ENCODE measurements at places on chromosomes 3 and 15. TPM values are rescaled to one million over a fixed set of nuclear protein-coding genes. Genes with fewer than 3 reads are reported as not detected.

The FOXB1 gene
- total RNA-seq, result not detected

DNA sequence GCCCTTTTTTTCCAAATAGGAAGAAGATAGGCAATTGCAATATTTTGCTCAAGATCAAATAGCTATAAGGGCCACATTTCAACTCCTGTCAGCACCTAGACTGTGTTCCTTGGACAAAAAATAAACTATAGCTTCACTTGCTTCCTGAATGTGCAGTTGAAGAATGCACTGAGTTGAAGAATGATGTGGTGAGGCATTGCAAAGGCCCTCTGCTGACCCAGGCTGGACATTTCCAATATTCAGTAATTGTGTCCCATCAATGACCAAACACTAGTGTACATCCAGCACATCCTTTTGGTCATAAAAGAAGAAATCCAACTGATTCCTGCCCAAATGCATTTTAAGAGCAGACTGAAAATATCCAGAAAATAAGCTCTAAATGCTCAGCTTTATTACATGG, 424.8 kb upstream of the TGFBR2 start:
- no peak for DNase-seq

- no peak for DNase-seq
Measured at GRCh38 chr3:186049001-186049400, 59.9 kb downstream of the ETV5 start.

DNA sequence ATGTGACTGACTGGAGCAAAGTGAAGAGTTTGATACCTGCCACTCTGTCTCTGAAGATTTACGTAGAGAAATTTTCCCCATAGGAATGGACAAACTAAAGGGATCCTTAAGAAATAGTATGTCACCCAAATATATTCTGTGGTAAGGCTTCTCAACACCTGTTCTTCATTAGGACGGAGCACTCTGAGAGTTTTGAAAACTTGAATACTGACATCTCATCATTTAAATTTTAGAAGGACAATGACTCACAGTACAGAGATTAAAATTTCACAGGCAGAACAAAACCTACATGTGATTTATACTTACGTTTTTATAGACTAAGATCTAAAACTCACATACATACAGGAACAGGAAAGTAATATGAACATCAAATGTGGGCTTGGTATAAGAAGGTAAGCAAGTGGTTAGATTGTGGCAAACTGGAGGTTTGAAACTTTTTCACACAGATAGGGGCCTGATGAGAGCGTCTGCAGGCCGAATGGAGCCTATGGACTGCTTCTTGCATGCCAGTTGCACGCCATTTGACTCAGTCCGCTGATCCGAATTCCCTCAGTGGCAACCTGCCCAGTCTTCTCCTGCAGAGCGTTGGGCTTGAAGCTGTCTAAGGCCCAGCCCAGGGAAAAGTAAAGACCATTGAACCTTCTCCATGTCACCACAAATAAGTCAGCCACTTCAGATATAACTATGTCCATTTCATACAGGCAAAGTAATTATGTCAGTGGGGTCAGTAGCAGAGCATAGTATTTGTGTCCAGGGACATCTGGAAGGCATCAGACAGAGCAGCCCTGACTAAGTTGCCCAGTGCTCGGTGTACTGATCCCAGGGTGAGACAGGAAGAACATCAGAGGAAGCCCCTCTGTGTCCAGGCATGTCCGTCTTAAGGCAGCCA, 45.7 kb downstream of the ZBTB38 start:
- DNase-seq, result no peak

DNA sequence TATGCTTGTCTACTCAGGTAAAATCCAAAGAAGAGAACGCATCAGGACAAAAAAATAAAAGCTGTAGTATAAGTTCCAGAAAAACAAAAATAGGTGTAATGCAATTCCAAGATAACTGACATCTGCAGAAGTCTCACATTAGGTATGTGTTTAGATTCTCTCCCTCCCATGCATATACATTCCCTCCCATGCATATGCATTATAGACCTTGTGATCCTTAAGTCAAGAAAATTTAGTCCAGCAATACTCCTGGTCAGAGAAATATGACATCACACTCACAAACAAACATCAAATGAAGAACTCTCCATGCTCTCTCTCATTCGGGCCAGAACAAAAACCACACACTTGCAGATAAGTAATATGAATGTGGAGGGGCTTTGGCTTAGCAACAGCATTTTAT, 25.3 kb upstream of the STRIT1 start:
- no peak for DNase-seq

- DNase-seq, result no peak
Measured at GRCh38 chr15:90591524-90591923, 61.8 kb downstream of the CRTC3 start.

GRCh38 chr3:175326041-175326440, 466.9 kb downstream of the NAALADL2 start:
- DNase-seq, result no peak

DNA sequence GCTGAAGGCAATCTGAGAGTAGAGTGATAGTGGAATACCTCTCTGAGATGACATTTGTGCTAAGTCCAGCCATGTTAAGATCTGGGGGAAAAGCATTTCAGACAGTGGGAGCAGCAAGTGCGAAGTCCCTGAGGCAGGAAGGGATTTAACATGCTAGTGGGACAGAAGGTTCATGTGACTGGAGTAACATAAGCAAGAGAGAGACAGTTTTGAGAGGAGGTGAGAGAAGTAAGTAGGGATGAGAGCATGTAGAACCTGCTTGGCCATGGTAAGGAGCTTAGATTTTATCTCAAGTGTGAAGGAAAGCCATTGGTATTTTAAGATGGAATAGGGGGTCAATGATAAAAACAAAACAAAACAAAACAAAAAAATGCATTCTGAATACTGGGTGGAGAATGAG, 358.6 kb upstream of the KCNH8 start:
- no peak for DNase-seq

DNA sequence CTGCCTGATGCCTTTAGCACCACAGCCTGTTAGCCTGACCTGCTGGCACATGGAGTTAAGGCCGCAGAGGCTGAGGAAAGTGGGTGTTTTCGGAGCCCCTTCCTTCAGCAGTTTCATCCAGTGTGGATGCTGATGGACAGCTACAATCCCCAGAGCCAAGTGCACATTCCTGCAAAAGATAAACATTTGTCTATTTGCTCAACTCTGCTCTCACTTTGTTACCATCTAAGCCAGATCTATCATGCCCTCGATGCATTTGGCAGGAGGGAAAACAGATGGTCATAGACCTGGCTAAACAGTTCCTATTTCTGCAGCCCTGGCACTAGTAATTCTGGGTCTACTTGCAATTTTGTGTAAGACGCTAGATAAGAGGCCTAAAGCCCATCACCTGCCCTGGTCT, 312.9 kb upstream of the RASGRP1 start:
- no peak for DNase-seq

The LDHAL6B gene
- total RNA-seq, result not detected

GRCh38 chr3:116899253-116899652, 189.7 kb downstream of the TUSC7 start:
- DNase-seq, result no peak
